ENCODE measurements at places on chromosomes 5 and 9.

DNA sequence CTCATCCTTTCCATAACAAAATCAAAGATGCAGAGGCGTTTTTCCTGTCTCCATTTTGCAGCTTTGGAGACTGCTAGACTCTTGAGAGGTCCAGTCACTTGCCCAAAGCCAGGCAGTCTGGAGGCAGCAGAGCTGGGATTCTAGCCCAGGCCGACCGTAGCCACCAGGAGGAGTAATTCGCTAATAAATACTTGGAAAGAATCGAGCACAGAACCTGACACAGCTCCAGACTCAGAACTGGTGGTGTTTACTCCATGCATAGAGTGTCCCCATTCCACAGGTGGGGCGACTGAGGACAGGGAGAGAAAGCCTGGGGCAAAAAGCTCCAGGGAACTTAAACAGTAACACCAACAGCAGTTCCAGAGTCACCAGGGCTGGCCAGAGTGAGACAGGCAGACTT lies 10.7 kb upstream of the CERCAM start:
- DNase-seq = no peak

DNA sequence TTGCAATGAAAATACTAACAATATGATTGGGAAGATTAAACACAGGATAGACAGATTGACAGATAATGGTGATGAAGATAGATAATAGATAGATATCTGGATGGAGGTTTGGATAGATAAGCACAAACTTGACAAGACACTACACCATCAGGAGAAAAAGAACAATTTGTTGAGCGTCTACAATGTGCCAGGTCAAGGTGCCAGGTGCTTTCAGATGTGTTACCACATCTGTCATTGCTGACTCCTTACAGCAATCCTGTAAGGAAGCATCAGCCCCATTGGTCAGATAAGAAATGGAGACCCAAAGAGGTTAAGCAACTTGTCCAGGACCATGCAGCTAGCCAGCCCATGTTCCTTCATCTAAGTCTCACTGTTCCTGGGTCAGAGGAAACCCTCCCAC lies 1.6 kb upstream of the GABRP start:
- no peak for DNase-seq

GRCh38 chr5:175895686-175896102 lies 24.3 kb downstream of the CPLX2 start:
- DNase-seq = no peak

DNA sequence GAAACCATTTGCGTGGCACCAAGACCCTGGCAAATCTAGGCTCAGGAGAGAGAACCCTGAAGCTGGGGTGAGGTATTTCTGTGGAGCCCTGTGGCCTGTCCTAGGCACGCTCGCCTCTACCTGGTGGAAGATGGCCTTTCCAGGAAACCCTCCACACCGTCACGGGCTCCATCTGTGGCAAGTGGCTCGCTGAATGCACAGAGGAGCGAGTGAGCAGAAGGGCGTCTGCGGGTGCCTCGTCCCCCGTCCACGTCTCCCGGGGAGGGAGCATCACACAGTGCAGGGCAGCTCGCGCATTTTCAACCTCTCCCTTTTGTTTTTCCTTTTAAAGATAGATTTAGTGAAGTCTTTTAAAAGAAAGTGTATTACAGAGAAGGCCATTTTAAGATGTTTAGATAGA lies 25.3 kb upstream of the RASGEF1C start:
- DNase-seq = no peak

DNA sequence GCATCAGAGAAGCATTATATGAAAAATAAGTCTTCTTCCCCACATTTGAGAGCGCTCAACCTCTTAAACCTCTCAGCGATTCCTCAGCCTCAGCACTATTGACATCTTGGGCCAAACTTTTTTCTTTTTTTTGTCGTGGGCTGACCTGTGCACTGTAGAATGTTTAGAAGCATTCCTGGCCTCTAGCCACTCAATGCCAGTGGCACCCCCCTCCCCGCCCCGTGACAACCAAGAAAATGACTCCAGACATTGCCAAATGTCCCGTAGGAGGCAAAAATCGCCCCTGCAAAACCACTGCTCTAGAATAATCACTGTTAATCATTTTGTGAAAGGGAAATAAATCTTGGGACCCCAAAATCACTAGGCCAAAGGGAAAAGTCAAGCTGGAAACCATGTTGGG lies 129.1 kb upstream of the BOD1 start:
- DNase-seq = no peak

GRCh38 chr9:28135549-28135948 lies 562.3 kb upstream of the C9orf72 start:
- no peak for DNase-seq

GRCh38 chr9:99895510-99895909 lies 10.9 kb upstream of the STX17 start:
- no peak for DNase-seq

- no peak for DNase-seq
These were observed 25.9 kb upstream of the MSANTD3 start for GRCh38 chr9:100401042-100401441.

DNA sequence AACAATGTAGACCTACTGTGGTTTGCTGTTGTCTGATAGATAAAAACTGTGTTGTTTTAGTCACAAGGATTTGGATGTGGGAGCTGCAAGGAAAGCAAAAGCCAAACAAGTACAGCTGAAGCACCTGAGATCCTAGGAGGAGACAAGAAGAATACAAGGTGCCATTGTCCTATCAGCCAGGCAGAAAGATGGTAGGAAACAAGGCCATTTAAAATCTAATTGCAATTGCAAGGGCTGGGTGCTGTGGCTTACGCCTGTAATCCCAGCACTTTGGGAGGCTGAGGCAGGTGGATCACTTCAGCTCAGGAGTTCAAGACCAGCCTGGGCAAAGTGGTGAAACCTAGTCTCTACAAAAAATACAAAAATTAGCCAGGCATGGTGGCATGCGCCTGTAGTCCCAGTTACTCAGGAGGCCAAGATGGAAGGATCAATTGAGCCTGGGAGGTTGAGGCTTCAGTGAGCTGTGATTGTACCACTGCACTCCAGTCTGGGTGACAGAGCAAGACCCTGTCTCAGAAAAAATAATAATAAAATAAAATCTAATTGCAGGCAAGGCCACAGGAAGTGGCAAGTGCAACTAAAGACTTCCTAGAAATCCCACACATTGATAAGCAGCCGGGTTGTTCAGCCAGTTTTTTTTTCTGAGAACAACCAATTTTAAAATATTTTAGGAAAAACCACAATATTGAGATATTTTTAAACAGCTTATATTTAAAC lies 22.6 kb downstream of the DOCK8 start:
- DNase-seq = no peak

- no peak for DNase-seq
These were observed 83.8 kb downstream of the ANKRD33B start for GRCh38 chr5:10647640-10648039.
